EH (cell line): ENCODE measurements at places on chromosomes 4 and X.

DNA sequence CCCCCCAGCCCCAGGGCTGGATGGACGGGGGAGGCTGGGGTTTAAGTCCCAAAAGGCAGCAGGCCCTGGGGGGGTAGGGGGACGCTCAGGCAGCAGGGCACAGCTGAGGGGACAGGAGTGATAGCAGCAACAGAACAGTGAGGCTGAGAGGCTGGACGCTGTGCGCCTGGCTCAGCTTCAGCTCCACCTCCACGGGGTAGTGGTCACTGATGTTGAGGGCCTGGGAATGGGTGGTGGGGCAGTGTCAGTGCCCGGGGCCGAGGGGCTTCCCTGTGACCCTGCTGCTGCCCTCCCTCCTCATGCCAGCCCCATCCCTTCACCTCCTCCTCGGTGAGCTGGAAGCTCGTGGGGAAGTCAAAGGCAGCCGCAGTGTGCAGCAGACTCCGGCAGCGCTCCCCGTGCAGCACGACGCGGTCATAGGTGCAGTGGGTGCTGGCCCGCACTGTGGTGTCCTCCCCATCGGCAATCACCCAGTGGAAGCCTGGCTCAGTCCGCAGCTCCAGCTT, 4.5 kb downstream of the RPL10 start:
- DNase-seq, result no peak

DNA sequence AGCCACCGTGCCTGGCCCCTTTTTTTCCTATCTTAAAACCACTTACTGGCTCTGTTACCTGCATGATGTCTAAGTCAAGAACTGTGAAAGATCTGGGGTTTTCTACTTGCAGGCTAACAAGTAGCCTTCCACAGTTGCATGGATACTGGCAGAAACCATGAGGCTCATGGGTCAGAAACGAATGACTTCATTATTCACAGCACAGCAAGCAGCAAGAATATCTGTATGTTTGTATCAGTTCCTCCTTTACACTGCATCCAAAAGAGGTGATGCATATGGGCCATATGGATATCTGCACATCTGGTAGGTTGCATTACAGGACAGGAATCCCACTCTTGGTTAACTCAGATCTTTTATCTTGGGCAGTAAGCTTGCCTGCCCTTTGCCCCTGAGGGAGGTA, 154.9 kb upstream of the NUDT6 start:
- no peak for DNase-seq

- DNase-seq, result peak; percentile 72
Measured at GRCh38 chr4:164931551-164932324, 45.7 kb downstream of the TRIM61 start.

DNA sequence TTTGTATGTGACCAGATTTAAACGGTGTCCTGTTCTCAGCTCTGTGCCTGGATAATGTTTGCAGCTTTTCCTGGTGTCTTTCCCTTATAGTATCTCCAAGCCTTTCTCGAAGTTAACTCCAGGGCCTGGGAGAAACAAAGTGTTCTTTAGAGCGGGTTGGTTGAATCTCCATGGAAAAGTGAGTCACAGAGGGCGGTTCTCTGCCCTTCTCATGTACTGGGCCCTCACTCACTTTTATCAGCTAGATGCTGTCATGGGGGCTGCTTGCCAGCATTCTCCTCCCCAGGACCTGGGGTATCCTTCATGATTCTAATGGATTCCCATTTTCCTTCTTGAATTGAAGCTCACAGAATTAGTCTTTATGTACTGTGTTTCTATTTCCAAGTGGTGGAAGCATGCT, 46.1 kb upstream of the MAGEC2 start:
- no peak for DNase-seq

- DNase-seq, result no peak
Measured at GRCh38 chr4:5463936-5464650, 244.3 kb downstream of the EVC2 start.

GRCh38 chrX:9357518-9358114, 107.2 kb upstream of the TBL1X start:
- no peak for DNase-seq

- DNase-seq, result peak; percentile 89
Measured at GRCh38 chr4:3010998-3011397, 47.6 kb downstream of the GRK4 start.

DNA sequence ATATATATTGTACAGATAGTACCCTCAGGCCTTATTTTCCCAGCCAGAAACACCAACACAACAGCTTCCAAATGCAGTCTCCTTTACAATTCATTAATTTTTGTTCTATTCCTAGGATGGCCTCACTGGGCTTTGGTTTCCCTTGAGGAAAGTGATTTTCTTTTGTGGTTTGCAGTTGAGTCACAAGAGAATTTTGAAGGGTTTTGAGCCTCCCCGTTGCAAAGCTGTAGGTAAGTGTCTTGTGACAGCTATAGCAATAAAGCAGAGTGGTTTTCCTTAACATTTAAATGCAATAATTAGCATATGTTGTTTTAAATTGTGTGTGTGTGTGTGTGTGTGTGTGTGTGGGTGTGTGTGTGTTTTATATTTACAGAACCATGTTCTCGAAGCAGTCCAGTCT, 54.1 kb upstream of the WDR17 start:
- no peak for DNase-seq

DNA sequence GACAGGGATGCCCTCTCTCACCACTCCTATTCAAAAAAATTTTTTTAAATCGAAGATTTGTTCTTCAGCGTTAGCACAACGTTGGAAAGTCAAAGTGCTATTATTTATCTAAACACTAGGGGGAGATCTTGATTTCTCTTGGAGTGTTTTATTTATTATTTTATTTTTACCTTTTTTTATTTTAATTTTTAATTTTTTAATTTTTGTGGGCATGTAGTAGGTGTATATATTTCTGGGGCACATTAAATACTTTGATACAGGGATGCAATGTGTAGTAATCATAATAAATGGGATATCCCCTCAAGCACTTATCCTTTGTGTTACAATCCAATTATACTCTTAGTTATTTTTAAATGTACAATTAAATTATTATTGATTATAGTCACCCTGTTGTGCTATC, 37.4 kb upstream of the SLC10A4 start:
- DNase-seq, result peak; percentile 6

DNA sequence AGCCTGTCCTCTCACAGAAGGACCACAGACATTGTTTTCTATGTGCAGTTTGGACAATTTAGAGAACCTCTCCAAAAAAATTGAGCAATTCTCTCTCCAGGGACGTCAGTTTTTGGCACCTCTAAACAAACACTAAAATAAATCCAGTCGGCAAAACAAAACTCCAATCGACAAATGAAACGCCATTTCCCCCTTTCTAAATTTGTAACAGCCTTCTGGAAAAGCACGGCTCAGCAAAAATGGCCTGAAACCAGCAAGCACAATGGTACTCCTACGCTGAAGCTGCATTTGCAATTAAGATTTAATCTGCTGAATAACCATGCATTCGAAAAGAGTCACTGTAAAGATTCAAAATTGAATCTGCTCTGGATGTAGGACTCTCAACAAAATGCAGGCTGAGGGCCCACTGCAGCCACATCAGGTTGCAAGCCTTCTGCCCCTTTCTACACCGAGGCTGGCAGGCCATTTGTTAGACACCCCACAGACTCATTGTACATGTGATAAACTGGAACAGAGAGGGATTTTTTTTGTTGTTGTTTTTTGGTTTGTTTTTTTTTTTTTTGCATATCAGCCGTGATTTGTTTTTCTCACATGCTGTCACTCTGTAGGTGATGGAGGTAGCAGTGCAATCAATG, 79.9 kb upstream of the MAP3K15 start:
- no peak for DNase-seq

DNA sequence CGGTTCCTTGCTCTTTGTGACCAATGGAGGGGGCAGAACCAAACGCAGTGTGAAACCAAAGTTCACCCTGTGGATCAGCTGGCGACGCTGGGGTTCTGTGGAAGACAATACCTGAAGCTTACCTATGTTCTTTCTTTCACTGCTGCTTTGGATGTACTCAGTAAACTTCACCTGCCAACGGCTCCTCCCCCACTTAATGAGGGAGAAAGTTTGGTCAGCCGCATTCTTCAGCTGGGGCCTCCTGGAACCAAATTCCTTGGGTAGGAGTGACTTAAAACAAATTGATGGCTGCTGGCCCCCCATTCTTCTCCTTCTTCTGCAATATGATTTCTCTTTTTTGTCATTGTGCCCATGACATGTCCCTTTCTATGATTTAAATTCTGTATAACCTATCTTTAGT, 282.4 kb downstream of the ANK2 start:
- no peak for DNase-seq

- no peak for DNase-seq
Measured at GRCh38 chrX:109378281-109378680, 103.6 kb downstream of the GUCY2F start.

- DNase-seq, result peak; percentile 84
Measured at GRCh38 chr4:114263233-114263632, 283.8 kb upstream of the ARSJ start.

DNA sequence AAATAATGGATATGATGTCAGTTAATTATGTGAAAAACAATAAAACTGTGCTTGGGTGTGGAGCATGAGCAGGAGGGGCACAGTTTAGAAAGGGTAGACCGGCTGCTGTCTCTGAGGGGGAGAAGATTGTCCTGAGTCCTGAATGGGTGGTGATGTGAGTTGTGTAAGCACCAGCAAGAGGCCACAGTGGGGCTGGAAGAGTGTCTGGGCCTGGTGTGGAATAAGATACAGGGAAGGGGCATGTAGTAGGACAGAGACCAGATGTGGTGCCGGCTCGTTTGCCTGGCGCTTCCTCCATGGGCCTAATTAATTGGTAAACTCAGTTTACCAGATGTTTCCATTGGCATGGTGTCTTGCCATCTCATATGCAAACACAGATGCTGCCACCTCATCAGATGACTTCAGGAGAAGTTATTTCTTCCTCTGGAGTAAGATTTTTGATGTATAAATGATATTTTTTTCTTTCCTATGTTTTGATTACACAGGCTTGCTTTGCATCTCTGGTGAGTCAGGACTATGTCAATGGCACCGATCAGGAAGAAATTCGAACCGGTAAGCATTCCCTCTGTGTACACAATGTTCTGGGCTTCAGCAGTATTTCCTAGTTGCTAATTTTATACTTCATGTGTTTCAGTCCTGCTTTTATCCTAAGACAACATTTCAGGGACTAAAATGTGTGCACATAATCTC, 5.1 kb downstream of the MED28 start:
- peak; percentile 10 for DNase-seq

GRCh38 chr4:174256277-174256713, 27.2 kb downstream of the FBXO8 start:
- DNase-seq, result peak; percentile 57

GRCh38 chr4:15652841-15653240, 2.3 kb downstream of the FBXL5 start:
- DNase-seq, result no peak

GRCh38 chr4:102657206-102657605, 103.6 kb downstream of the MANBA start:
- no peak for DNase-seq

- DNase-seq, result peak; percentile 16
Measured at GRCh38 chr4:86019906-86020305, 339.9 kb downstream of the MAPK10 start.

GRCh38 chr4:6943012-6943884, 33.6 kb downstream of the TBC1D14 start:
- no peak for DNase-seq
